ELR (cell line): ENCODE measurements at places on chromosomes 1 and 21.

- DNase-seq = no peak
Measured at GRCh38 chr1:156663178-156663577, 14.0 kb downstream of the NES start.

- no peak for DNase-seq
Measured at GRCh38 chr1:56561227-56562019, 17.9 kb downstream of the PLPP3 start.

GRCh38 chr1:22262583-22262982 is 119.7 kb upstream of the WNT4 start:
- no peak for DNase-seq

GRCh38 chr1:156746728-156747631 is 4.5 kb downstream of the HDGF start:
- DNase-seq = peak; percentile 96

DNA sequence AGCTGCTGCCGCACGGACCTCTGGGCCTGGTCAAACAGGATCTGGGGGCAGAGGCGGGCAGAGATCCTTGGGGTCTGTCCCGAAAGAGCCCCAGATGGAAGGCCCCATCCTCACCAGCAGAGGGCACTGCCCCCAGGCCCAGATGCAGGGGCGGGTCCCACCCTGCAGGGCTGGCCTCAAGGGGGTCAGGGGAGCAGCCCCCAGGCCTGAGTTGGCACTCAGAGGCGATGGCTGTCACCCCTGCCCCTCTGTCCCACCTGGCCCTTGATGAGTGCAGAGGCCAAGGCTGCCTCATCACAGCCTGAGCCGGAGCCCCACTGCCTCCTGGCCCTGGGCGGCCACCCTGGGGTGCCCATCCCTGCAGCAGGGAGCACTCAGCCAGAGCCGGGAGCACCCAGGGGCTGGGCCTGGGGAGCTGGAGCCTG is 5.7 kb downstream of the ACAP3 start:
- DNase-seq = no peak

- no peak for DNase-seq
Measured at GRCh38 chr1:55706397-55706796, 491.2 kb upstream of the USP24 start.
